ENCODE measurements at places on chromosomes 6 and 20.

GRCh38 chr6:39731565-39731964, 6.4 kb upstream of the KIF6 start:
- DNase-seq: no peak

- DNase-seq: no peak
Observed at GRCh38 chr20:46985250-46985649, 90.6 kb downstream of the EYA2 start.

DNA sequence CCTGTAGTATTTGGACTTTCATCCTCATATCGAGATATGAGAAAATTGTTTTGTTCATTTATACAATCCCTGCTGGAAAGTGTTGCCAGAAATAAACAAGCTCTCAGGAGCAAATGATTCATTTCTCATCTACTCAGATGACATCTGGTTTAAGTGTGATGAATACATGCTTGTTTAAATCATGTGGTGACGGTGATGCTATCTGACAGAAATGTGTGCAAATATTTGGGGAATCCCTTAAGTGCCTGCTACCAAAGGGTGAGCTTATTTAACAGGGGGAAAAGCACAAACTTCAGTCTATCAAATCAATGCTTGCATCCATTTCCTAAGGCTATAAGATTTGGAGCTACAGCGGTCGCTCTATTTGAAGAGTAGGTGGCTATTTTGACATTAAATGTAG, 368.3 kb upstream of the SASH1 start:
- no peak for DNase-seq

GRCh38 chr6:163438940-163439335, 24.4 kb downstream of the QKI start:
- no peak for DNase-seq

- DNase-seq: peak; percentile 90
Observed at GRCh38 chr20:45833030-45833882, at the start of gene SNX21. SNX21 (plus strand) TSS chr20:45833799; CDS start chr20:45833920, 121 bp downstream.

GRCh38 chr6:150492507-150492906, 107.2 kb upstream of the PLEKHG1 start:
- DNase-seq: no peak

- DNase-seq: peak; percentile 18
Observed at GRCh38 chr6:38259736-38260135, 380.0 kb downstream of the BTBD9 start.

DNA sequence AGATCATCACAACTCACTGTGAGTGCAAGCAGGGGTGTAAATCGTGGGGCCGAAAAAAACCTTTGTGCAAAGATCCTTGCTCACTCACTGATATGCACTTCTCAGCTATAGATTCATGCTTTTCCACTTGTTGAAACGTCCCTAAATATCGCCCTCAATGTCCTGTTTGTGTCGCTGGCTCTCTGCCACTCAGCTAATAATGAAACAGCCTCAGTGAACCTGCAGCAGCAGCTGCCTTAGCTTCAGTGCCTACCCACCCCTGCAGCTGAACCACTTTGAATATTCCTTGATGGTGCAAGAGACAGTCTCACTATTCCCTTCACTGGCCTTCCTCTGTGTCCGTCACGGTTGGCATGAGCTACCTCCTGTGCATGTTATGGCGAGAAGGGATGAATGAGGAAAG, 128.9 kb upstream of the NAA20 start:
- no peak for DNase-seq

DNA sequence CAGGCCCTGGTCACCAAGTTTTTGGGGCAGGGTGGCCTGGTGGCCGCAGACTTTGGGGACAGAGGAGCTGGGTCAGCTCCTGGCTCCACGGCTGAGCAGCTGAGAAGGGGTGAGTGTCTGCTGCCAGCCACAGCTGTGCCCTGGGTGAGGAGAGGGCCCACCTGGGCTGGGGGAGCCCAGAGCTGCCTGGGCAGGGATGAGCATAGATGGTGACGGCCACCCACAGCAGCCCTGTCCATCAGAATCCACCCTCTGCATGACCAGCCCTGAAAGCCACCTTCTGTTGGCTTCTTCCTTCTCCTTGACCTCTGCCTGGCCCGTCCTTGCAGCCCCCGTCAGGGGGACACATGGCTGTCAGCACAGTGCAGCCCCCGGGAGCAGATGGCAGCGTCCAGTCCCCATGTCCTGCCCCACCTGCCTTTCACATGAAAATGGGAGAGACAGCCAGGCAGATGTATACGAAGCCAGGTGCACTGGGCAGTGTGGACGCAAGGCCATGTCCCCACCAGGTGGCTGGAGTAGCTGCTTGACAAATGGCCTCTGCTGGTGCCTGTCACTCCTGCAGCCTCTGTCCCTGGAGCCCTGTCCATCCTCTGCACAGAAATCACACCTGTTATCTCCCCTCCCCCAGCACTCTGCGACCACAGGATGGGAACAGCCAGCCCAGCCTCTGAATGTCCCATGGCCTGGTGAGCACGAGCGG, 220.8 kb downstream of the PREX1 start:
- DNase-seq: no peak

GRCh38 chr6:139306291-139306981, 14.6 kb upstream of the TXLNB start:
- DNase-seq: no peak

GRCh38 chr20:37526839-37527637, 638 bp downstream of the BLCAP start:
- peak; percentile 64 for DNase-seq

All from hepatic stellate cell (primary cell).